SW 1271 (cell line): ENCODE measurements at places on chromosomes 1 and 21.
A peak's percentile ranks its signal among the peaks of the same experiment; 100 is the strongest.

DNA sequence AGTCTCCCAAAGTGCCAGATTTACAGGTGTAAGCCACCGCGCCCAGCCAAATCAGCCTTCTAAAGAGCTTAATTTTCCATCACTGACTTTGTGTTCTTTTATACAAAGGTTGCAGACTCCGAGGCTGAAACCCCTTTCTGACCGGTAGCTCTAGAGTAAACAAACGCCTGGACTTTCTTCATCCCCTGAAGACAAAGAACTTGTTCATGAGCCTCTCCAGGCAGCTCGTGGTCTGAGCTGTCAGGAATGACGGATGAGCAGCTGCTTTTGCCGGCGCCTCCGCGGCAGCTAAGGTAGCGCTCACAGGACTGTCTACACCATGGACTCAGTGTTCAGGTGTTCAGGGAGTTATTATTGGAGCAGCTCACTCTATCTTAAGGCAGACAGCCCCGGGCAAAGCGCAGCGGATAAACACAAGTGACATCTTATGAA, 128.5 kb upstream of the ERRFI1 start:
- DNase-seq = no peak

DNA sequence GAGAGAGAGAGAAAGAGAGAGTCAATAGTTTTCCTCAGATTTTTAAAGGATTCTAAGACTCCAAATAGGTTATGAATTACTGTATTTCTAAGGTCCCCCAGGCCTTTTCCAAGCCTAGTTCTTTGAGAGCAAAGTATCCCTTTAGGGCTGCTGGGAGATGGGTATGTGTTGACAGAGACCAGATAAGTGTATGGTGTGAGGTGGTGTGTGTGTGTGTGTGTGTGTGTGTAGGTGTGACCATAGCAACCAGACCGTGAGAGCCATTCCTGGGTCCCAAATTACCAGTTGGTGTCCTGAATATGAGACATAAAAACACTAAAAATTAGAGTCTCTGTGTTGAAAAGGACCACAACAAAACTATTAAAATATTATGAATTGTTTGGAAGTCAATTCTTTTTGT, 41.7 kb upstream of the DNAJC6 start:
- no peak for DNase-seq

- DNase-seq = no peak
These were observed 66.7 kb upstream of the GJB5 start for GRCh38 chr1:34688006-34688741.

DNA sequence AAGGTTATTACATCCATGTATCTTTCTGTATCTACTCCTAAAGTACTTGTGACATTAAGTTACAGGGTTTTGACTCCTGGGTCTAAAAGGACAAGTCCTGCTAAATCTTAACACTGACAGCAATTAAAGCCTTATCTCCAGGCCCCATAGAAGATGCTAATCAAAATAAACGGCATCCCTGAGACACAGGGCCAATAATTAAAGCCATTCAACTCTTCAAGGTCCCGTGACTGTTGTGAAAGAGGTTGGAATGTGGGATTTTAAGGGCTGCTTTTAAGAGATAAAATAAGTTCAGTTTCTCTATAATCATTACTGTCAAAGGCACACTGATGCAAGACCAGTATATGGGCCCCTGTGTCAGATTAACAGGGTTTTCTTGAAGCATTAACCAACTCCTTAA, 8.3 kb downstream of the DNAI4 start:
- DNase-seq = no peak

DNA sequence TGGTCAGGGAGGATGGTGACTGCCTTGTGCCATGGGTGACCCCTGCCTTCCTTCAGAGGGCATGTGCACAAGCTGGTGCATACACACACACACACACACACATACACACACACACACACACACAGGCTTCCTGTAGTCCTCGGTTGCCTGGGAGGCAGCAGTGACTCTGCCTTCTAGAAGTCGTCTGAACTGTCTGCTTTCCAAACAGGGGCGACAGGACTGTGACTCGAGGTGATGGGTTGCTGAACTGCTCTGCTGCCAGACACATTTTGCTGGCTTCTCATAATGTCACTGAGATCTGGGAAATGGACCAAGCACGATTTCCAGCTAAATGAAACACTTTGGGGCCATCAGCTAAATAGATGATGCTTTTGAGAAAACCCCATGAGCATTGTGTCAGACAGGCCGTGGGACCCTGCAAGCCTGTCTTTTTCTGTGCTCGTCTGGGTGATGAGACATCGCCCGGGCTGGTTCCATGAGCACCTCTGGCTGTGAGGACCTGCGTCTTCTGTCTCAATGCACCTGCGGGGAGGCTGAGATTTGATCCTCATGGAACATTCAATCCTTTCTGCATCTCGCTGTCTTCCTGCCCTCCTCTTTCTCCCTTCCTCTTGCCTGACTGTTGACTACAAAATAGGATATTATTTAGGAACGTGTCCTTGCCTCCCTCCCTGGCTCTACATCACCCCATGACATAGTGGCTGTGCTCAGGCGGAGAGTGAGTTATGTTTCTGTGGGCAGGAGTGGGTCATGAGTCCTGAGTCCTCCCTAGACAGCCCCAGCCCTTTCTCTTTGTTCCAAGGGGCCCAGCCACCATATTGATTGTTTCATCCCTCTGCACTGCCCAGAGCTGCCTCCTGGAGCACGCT, 436.8 kb downstream of the CAMTA1 start:
- no peak for DNase-seq

- no peak for DNase-seq
These were observed 39.8 kb upstream of the SELENON start for GRCh38 chr1:25760122-25760719.

DNA sequence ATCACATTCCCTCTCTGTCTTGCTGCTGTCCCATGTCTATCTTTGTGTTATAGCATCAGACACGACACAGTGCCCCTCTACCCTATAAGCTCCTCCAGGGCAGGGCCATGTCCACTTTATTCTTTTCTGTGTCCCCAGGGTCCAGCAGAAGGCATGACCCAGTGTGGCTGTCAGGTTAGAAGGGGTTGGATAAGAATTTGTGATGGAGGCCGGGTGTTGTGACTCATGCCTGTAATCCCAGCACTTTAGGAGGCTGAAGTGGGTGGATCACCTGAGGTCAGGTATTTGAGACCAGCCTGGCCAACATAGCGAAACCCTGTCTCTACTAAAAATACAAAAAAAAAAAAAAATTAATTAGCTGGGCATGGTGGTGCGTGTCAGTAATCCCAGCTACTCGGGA, 26.3 kb upstream of the RNF19B start:
- DNase-seq = no peak

- no peak for DNase-seq
These were observed 25.6 kb upstream of the COL18A1 start for GRCh38 chr21:45379171-45379900.

- no peak for DNase-seq
These were observed 264.3 kb upstream of the PLD5 start for GRCh38 chr1:242788771-242789170.

DNA sequence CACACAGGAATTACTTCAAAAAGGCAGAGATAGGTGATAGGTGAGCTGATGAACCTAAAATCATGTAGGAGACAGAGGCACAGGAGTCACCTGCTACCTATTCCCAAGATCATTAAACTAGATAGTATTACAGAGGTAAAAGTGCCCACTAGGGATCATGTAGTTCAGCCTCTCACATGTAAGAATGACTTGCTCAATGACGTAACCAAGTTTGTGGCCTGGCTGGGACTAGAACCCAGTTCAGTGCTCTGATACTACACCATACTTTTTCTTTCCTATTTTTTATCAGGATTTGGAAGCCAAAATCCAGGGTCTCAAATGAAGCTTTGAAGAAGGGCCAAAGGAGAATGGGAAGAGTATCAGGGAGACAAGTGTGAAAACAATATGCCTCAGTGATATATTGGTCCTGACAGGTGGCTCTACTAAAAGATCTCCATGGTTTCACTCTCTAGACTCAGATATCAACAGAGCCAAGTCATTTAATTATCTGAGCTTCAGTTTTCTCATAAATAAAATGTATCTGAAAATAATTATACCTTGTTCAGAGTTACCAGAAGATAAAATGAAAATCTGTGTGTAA, 87.3 kb upstream of the SLFNL1 start:
- DNase-seq = peak; percentile 41
